ENCODE measurements at places on chromosomes 3 and 15. TPM values are rescaled to one million over a fixed set of nuclear protein-coding genes. Genes with fewer than 3 reads are reported as not detected.
A peak's percentile ranks its signal among the peaks of the same experiment; 100 is the strongest.

GOLGA8N gene
- total RNA-seq = 0.81 TPM

CDHR4 gene
- total RNA-seq = not detected

UACA gene
- total RNA-seq = 21.1 TPM

XYLB gene
- 1.5 TPM for total RNA-seq

SORD gene
- total RNA-seq = 58.4 TPM

MESP1 gene
- 1.6 TPM for total RNA-seq

ROBO2 gene
- 8.3 TPM for total RNA-seq

- no peak for DNase-seq
These were observed 11.1 kb upstream of the PIK3R4 start for GRCh38 chr3:130757611-130758150.

- DNase-seq = no peak
These were observed 50.9 kb upstream of the MRPL3 start for GRCh38 chr3:131553495-131554247.

GRCh38 chr15:65310431-65311137 lies 6.1 kb downstream of the RNU5B-1 start:
- no peak for DNase-seq

- DNase-seq = no peak
These were observed 3.2 kb downstream of the CNBP start for GRCh38 chr3:129180461-129180860.

DNA sequence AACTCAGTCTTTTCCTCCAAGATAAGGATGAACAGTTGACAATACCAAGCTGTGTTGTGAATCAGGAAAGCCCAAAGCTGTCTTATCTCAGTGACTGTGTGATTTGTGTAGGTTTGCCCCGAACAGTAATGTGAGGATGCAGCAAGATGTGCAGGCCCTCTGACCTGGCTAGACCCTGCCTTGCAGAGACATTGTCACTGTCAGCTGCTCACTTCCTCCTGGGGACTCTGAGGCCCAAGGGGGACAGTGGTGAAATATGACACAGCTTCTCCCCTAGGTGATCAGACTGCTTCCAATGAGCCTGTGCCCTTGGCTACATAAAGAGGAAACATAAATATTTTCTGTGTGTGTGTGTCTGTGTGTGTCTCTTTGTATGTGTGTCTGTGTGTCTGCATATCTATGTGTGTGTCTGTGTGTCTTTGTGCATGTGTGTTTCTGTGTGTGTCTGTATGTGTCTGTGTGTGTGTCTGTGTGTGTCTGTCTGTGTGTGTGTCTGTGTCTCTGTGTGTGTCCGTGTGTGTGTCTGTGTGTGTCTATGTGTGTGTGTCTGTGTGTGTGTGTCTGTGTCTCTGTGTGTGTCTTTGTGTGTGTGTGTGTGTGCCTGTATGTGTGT lies 21.7 kb downstream of the LRRK1 start:
- DNase-seq = no peak

DNA sequence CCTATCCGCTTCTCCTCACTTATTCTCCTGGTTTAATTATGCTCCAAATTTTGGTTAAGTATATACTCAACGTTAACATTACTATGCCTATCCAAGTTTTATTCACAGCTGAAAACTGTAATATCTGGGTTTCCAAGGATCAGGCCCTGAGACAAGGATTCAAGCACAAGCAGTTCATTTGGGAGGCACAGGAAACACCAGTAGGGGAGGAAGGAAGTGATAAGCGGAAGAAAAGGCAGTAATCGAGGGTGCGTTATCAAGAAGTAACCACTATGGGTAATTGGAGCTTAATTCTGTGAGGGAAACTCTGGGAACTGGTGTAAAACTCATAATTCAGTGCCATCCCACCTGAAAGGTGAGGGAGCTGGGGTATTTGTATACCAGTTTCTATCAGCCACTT lies 120.3 kb downstream of the KCNAB1 start:
- no peak for DNase-seq

DNA sequence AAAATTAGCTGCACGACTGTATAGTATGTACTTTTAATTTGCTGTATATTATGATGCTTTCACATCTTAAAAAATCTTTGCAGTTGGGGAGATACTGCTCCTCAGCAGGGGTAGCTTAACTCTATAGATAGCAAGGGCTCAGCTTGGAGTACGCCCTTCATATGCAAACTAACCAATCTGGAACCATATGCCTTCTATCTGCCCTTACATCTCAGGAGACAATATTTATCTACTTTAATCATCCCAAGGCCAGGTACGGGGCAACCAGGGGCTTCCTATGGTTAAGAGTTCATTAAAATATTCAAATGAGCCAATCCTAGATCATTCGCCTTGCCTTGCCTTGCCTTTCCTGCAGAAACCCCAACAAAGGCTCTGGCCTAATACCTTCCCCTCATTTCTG lies 204.1 kb upstream of the ZBTB20 start:
- DNase-seq = peak; percentile 2

DNA sequence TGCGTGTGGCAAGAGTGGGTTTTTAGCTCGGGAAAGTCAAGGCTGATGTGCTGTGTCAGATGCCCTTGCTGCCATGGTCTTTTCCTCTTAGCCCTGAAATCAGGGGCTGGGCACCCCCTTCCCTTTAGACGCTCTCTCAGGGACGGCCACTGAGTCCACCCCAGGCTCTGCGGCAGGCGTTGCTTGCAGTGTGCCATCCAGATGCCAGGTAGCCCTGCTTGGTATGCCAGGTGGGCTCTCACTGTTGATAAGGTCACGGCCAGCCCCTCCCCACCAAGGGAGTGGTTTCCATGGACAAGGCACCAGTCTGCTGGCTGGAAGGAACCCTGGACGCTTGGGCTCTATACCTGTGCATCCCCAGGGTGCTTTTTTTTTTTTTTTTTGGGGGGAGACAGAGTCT lies 24.6 kb downstream of the FGD5 start:
- no peak for DNase-seq

DNA sequence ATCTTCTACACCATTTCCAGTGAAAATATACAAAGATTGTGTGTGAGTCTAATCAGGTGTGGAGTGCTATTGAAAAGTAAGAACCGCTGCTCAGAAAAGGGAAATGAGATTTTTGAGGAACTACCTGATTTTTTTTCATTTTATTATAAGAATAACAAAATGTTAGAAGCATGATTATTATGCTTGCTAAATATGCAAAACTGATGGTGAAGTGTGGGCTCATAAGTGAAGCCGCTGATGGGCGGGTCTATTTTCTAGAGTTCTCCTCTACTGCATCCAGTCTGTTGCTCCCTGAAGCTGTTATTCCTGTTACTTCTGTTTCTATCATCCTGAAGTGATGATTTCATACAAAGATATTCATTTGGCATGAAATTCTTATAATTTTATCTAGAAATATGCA lies 612.0 kb downstream of the CADM2 start:
- DNase-seq = no peak

GRCh38 chr3:29577250-29577649 lies 296.4 kb downstream of the RBMS3 start:
- DNase-seq = no peak

GRCh38 chr3:98513091-98513511 lies 9.6 kb downstream of the CLDND1 start:
- no peak for DNase-seq

DNA sequence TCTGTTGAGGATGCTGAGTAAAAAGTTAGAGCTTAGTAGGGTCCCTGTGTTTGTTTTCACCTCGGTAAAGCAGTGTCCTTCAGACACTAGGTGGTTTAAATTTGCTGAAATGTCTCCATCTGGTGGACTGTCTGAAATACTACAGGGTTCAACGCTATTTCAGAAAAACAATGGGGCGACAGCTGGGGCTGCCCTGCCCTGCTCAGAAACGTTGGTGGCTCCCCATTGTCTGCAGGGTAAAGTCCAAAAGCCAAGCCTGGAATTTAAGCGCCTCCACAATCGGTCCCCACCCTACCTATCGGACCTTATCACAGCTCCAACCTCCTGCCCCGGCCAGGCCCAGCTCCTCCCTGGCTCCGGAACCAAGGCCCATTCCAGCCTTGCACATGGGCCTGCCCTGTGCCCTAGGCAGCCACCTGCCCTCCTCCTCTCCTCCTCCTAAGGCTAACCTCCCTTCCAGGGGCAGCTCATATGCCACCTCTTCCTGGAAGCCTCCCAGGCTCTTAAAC lies 4.3 kb upstream of the TSEN2 start:
- peak; percentile 89 for DNase-seq

DNA sequence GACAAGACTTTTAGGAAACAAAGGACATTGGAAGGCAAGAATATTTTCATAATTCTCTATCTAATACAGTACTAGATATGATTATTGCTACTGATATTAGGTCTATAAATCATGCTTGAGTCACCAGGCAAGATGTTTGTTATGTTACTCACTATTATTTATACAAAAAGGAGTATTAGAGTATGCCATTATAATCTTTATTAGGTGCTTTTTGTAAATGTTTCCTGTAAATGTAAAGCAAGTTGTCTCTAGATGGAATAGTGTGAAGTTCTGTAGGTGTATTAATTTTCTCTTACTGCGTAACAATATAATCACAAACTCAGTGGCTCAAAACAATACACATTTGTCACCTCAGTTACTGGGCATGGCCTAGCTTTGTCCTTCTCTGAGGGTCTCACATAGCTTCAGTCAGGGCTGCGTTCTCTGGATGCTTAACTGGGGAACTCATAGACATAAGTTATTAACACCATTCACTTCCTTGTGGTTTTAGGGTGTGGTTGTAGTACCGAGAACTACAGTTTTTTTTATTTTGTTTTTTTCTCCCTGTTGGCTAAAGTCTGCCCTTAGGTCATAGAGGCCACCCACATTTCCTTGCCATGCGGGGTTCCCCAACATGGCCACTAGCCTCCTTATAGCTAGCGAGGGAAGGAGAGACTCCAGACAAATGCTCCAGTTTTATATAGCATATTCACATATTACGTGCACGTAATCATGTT lies 20.3 kb upstream of the MAP3K13 start:
- DNase-seq = no peak

DNA sequence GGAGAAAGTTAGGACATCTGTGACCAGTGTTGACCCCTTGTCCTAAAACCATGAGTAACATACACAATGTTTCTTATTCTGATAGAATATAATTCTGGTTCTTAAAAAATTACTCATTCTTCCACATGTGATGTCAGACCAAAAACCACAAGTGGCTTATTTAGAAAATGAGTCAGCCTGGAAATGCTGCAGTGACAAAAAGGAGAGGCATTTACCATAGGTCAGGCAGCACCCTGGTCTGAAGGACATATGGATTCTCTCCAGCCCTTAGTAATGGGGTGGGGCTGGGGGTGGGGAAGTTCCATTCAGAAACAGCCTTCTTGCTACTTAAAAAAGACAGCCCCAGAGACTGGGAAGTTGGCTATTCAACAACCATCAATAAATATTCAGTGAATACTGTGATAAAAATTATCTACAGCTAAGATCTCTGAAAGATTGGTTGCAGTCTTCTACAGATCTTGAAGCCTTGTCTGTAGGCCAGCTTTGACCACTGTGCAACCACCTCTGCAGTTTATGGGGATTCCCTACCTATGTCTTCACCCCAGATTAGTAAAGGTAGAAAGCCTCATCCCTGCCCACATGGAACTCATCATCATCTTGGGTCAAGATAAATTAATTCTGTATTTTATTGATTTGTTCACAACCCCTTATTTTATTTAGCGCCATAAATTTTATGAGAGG lies 34.9 kb upstream of the TIMP4 start:
- DNase-seq = no peak

DNA sequence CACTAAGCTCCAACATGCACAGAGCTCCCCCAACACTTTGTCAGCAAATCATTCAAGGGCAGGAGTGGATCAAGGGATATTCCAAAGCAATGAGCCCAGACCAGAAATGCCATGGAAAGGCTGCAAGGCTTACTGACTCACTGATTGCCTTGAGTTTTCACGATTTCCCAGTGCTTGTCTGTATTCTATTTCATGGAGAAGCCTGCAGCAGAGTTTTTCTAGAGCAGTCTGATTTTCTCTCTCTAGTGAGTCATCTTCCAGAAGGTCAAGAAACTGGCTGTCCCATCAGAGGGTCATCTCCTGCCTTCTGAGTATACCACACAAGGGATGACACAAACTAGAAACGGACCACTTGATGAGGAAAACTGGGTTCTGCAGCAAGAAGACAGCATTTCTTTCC lies 16.5 kb downstream of the LMCD1 start:
- DNase-seq = no peak

- DNase-seq = no peak
These were observed 90.8 kb downstream of the LRIG1 start for GRCh38 chr3:66409771-66410754.

DNA sequence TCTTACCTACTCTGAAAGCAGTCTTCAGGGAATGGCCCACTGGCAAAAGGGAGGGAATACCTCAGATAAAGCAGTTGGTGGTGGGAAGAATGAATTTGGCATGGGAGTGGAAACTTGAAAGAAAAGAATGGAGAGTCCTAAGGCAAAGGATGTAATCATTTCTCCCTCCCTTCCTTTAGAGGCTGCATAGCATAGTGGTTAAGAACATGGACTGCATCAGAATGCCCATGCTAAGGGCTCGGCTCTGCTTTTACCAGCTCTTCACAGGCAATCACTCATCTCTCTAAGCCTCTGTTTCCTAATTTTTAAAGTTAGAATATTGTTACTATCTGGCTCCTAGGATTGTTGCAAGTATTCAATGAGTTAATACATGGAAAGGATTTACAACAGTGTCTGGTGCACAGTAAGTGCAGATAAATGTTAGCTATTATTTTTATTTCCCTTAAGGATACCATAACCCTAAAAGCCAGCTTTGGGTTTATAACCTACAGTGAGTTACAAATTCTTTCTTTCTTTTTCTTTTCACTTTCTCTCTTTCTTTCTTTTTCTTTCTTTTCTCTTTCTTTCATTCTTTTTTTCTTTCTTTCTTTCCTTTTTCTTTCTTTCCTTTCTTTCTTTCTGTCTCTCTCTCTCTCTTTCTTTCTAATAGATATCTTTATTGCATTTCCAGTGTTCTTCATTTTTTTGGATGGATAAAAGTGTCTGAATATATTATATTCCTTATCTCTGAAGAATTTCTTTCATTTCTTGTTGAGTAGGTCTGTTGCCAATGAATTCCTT lies 23.6 kb downstream of the VEPH1 start:
- no peak for DNase-seq

GRCh38 chr3:69750549-69750948 lies 11.3 kb downstream of the MITF start:
- DNase-seq = no peak

DNA sequence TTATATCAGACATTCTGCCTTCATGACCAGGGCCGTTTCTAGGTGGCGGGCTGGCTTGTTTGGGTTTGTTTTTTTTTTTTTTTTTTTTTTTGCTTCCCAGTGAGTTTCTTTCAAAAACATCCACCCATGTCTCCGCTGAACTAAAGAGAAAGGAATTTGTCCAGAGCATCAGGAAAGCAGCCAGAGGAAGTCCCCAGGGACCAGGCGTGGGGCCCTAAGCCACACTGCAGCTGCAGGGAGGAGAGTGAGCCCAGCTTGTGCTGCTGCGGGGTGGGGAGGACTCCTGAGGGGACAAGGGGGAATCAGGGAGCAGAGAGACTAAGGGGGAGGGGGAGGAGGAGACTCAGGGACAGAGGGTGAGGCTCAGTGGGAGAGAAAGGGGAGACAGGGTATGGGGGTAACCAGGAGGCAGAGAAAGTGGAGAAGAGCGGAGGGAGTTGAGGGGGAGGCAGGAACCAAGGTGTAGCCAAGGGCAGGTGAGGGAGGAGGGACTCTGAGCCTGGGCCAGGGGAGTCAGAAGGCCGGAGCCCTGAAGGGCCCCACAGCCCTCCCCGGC lies 49.5 kb downstream of the CYP11A1 start:
- peak; percentile 66 for DNase-seq

- DNase-seq = no peak
These were observed 10.8 kb downstream of the BCL2L10 start for GRCh38 chr15:52101542-52102323.

Data from H7 (cell line).